Activated CD4-positive, CD25-positive, alpha-beta regulatory T cell treated with anti-CD3 and anti-CD28 coated beads, Interleukin-2, amount 50 U/mL, for 72 hours (primary cell): ENCODE measurements at places on chromosomes 3 and 15.

DNA sequence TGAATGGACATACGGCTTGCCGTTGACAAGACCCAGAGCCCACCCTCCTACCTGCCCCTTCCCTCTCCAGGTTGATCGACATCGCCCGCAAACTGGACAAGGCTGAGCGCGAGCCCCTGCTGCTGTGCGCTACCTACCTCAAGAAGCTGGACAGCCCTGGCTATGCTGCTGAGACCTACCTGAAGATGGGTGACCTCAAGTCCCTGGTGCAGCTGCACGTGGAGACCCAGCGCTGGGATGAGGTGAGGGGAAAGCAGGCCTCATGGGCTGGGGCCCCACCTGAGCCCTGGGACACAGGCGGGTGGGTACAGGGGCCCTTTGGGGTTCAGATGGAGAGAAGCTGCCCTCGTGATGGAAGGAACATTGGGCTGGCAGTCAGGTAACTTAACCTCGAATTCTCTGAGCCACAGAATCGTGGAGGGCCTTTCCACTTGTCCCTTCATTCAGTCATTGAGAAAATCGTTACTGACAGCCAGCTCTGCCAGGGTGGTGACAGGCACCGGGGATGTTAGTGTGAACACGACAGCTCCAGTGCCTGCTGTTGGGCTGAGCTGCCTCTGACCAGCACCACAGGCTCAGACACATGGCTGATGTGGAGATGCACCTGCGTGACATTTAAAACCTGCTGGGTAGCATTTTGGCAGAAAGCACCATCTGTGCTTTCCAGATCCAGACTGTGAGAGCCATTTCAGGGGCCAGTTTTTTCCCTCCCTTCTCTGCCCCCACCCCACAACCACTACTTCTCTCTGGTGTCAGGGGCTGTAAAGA is 25.6 kb upstream of the RHO start:
- no peak for DNase-seq

DNA sequence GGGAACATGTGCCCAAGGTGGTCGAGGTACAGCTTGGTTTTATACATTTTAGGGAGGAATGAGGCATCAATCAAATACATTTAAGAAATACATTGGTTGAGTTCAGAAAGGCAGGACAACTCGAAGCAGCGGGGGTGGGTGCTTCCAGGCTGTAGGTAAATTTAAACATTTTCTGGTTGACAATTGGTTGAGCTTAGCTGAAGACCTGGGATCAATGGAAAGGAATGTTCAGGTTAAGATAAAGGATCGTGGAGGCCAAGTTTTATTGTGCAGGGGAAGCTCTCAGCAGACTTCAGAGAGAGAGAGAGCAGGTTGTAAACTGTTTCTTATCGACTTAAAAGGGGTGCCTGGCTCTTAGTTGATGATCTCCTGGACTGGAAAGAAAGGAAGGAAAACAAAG is 11.3 kb downstream of the CPN2 start:
- DNase-seq, result no peak

DNA sequence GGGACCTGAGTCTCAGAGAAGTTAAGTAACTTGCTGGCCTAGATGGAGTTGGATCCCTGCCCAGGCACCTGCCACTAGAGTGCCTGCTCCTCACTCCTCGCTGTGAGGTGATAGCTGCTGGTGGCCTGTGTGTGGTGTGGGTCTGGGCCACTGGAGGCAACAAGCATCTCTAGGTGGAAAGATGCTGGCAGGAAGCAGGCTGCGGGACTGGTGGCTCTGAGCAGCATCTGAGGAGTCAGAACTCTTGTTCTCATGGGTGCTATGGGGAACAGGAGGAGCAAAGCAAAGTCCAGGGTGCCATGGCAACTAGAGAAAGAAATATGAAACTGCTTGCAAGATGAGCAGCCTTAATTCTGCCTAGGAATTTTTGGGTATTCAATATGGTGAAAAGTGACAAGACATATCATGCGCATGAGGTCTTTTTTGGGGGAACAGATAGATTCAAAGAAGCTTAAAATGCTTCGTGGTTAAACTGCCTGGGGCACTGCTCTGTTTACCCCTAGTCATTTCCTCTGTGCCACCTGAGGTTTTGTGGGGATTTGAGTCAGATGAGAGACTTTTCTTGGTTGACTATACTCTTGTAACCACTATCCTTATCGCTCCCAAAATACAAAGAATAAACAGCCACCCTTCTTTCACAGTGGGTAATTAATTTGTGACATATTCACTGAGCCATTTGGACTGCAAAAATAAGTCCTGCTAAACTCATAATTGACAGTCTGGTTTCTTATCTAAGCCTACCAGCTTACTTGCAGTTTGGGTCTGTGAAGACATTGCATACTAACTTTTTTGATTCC is 50.3 kb downstream of the MED12L start:
- no peak for DNase-seq

GRCh38 chr15:100114571-100114970 is 227.2 kb downstream of the ADAMTS17 start:
- DNase-seq, result no peak

- DNase-seq, result no peak
Observed at GRCh38 chr15:67836134-67836455, 3.8 kb downstream of the RNU6-1 start.
